ENCODE measurements at places on chromosomes 16 and 17.

- DNase-seq = peak; percentile 26
These were observed 37.7 kb downstream of the GINS2 start for GRCh38 chr16:85650844-85651628.

DNA sequence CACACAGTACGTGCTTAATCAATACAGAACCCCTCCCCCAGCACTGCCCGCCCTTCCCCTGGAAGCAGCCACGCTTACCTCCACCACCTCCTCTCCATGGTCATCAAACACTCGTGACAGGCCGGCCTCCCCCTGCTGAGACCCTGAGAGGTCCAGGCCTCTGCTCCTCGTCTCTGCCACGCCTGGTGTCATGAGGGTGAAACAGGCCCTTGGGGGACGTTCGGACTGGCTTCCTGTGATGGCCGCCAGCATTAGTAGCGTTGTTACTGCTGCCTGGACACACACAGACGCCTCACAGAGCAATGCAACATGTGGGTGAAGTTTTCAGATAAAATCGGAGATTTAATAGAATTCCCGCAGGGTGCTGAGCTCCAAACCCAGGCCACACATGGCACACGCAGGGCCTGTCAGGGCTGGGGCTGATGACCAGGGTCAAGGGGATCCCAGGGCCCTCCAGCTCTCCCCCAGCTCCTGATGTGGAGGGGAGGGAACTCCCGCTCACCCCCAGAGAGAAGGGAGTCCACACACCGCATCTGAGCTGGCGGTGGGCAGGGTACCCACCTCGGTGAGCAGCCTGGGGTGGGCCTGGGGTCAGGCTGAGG is 15.9 kb upstream of the SLC38A10 start:
- no peak for DNase-seq

DNA sequence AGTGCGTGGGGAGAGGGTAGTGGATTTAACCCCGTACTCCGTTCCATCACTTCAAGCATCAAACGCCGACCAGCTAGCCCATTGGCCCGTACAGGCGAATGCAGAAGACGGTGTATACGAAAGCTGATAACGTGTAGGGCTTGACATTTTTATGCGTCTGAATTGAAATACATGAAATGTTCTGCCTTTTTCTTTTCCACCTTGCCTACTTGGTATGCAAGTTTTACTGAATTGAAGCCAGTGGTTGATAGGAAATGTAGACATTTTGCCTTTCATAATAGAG is 834 bp upstream of the STAT3 start:
- DNase-seq = no peak

- no peak for DNase-seq
These were observed 5.0 kb upstream of the PVALEF start for GRCh38 chr17:81160306-81160705.
